ENCODE measurements at places on chromosomes 2 and 18.

GRCh38 chr2:95030496-95030895 lies 5.0 kb downstream of the MAL start:
- DNase-seq = no peak

- DNase-seq = no peak
Measured at GRCh38 chr2:98907966-98908905, 27.8 kb downstream of the CRACDL start.

DNA sequence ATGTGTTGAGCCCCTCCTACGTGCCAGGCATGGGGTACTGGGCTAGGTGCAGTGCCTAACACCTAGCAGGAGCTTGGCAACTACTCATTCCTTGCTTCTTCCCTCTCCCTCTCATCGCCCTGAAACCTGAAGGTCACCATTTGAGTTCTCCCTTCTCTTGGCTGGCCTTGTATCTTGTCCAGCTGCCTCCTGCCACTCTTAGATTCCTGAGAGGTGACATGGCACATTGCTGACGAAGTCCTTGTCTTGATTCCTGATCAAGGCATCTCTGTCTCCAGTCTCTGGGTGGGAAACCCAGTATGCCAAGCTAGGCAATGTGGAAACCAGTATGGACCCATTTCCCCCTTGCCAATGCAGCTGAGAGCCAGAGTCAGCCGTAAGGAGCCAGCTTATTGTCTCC lies 9.0 kb upstream of the EFR3B start:
- no peak for DNase-seq

- no peak for DNase-seq
Measured at GRCh38 chr18:44178476-44178875, 502.2 kb upstream of the SETBP1 start.

- DNase-seq = no peak
Measured at GRCh38 chr18:50748243-50749229, 71.3 kb downstream of the MRO start.

- DNase-seq = peak; percentile 86
Measured at GRCh38 chr2:160224060-160224459, 24.0 kb upstream of the ITGB6 start.

DNA sequence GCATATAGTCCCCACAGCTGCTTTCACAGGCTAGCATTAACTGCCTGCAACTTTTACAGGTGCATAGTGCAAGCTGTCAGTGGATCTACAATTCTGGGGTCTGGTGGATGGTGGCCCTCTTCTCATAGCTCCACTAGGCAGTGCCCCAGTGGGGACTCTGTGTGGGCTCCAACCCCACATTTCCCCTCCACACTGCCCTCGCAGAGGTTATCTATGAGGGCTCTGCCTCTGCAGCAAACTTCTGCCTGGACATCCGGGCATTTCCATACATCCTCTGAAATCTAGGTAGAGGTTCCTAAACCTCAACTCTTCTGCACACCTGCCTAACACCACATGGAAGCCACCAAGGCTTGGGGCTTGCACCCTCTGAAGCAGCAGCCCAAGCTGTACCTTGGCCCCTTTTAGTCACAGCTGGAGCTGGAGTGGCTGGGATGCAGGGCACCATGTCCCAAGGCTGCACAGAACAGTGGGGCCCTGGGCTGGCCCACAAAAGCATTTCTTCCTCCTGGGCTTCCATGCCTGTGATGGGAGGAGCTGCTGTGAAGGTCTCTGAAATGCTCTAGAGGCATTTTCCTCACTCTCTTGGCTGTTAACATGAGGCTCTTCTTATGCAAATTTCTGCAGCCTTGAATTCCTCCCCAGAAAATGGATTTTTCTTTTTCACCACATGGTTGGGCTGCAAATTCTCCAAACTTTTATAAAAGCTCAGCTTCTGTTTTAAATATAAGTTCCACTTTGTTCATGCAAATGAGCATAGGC lies 59.3 kb downstream of the KDM3A start:
- no peak for DNase-seq

DNA sequence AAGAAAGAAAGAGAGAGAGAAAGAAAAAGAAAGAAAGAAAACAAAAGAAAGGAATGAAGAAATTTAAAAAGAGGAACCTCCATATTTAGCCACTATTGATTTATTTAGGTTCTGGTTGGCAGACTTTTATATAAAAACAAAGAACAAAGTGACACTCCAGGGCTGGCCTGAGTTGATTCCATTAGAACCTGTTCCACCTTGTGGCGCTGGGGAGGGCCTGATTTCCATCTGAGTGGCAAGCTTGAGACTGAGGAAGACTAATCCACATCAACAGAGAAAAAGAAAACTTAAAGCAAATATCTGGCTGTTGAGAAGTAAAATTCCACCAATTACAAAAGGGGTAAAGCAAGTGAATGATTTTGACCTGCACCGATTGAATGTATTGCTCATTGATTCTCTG lies 345.3 kb downstream of the EN1 start:
- no peak for DNase-seq

DNA sequence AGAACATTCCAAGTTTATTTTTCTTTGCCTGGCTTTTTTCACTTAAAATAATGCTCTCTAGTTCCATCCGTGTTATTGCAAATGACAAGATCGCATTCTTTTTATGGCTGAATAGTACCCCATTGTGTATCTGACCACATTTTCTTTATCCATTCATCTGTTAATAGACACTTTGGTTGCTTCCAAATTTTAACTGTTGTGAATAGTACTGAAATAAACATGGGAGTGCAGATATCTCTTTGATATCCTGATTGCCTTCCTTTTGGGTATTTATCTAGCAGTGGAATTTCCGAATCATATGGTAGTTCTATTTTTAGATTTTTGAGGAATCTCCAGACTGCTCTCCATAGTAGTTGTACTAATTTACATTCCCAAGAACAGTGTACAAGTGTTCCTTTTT lies 230.5 kb downstream of the FIGN start:
- DNase-seq = no peak

GRCh38 chr2:54946220-54946805 lies 103.9 kb downstream of the RTN4 start:
- DNase-seq = no peak

DNA sequence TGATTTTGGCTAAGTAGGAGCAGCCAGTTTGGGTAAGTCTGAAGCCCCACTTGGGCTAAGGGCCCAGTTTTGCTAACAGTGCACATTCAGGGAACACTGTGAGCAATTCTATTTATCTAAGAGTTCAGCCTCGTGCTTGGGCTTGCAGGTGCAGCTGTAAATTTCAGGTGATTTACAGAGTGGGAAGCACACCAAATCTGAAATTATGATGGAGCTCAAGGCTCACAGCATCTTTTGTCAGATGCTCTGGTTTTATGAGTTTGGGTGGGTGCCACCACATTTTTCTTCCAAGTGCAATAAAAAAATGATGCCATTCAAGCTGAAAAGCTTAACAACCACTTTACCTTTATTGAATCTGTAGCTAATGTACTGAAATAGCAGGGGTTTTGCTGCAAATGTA lies 671.2 kb downstream of the LRRTM4 start:
- no peak for DNase-seq

DNA sequence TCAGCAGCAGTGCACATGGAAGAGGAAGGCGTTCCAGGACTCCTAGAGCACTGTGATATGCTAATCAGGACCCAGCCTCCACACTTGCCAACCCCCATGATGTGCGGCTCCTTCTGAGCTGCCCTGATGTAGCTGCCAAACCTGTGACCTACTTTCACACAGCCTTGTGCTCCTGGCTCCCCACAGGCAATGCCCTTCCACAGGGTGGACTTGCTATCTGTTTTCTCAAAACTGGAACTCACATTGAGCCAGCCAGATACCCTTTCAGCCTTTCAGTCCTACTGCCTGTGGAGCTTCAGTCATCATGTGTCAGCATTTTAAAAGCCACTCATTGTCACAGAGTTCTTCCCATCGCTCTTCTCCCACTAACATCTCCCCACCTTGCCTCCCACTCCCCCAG lies 181.6 kb downstream of the AFF3 start:
- DNase-seq = no peak

DNA sequence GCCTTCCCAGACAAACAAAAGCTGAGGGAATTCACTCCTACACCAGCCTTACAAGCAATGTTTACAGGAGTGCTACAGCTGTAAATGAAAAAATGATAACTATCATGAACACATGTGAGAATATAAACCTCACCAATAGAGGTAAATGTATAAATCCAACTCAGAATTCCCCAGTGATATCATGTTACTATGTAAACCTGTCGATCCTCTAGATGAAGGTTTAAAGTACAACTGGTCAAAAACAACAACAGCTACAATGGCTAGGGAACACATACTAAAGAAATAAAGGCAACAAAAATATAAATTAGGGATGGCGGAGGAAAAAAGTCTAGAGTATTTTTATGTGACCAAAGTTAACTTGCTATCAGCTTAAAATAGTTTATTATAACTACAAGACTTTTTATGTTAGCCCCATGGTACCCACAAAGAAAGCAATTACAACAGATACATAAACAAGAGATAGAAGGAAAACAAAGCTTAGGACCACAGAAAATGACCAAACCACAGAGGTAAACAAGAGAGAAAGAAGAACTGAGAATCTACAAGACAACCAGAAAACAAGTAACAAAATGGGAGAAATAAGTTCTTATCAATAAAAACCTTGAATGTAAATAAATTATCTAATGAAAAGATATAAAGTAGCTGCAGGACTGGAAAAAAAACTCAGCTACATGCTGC lies 8.3 kb downstream of the CERKL start:
- DNase-seq = no peak
